Thymus (tissue), 14 donors: ENCODE measurements at places on chromosomes 5 and 9. TPM values are rescaled to one million over a fixed set of nuclear protein-coding genes. Genes with fewer than 3 reads are reported as not detected.

Gene FBP2
- 0.32 TPM for polyA plus RNA-seq

Gene FOXD4L4
- polyA plus RNA-seq: 0.09 TPM

Gene SPATA6L
- polyA plus RNA-seq: 1.2 TPM

Gene MELK
- 3.4 TPM for polyA plus RNA-seq

Gene BARHL1
- polyA plus RNA-seq: 0.11 TPM

Gene FGFR4
- 1.7 TPM for polyA plus RNA-seq

DNA sequence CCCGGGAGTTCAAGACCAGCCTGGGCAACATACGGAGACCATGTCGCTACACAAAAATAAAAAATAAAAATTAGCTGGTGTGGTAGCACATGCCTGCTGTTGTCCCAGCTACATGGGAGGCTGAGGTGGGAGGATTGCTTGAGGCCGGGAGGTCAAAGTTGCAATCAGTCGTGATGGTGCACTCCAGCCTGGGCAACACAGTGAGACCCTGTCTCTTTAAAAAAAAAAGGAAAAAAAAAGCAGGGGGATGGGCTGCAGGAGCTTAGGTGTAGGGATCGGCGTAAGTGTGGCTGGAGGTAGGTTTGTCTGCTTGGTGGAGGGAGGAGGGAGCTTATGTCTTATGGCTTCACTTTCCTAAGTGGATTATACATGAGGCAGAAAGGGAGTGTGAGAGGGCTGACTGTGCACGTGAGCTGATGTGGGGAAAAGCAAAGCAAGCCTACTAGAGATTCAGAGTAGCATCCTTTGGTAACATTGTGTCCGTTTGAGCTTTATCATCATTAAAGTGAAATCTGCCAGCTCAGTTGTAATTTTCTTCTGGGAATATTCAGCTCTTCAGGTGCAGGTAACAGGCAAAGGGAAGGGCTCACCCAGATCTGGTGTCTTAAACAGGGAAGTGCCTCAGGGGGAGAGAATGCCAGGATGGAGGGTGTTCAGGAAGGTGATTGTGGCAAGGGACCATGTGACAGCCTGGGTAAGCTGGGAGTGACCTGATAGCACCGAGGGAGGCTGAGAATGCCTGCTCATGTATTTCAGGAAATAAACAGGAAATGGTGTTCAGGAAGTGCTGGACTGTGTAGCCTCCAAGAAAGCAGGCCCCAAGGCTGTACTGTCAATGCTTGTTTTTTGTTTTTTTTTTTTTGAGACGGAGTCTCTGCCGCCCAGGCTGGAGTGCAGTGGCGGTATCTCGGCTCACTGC is 17.6 kb upstream of the SETX start:
- peaks cover 28% of the 10 kb centered on the region for H3K36me3 ChIP-seq
- H3K27ac ChIP-seq: peak overlapping the region; percentile 31
- no peak overlapping the region for H3K4me3 ChIP-seq
- DNase-seq: no peak
- peaks cover 4% of the 10 kb centered on the region for H3K4me1 ChIP-seq
- no peaks in the 10 kb centered on the region for H3K27me3 ChIP-seq

DNA sequence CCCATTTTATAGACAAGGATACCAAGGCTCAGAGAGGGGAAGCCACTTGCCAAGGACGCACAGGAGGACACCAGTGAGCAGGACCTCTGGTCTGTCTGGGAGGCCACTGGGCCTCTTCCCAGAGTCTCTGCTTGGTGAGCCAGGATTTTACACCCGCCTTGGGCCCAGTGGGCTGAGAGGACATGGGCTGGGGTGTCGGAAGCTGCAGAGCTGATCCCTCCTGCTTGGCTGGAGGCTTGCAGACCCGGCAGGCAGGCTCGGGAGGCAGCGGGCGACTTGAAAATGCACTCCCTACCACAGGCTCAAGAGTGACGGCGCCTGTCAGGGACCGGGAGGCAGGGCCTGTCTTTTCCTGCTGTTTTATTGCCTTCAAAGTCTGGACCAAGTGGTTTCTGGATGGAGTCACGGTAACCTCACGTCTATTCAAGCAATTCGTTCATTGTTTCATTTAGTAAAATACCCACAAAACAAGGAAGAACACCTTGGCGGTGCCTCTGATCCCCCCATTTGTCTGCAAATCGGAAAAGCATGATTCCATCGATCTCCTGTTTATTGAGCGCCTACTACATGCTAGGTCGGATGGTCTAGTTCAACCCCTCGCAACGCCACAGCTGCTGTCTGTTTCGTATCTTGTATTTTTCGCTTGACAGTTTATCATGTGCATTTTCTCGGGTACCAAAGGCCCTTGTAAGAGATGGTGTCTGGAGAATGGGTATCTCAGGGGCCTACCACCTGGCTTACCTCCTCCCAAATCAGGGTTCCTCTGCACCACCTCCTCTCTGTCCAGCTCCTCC is 108.1 kb upstream of the IER5L start:
- H3K27me3 ChIP-seq: no peaks in the 10 kb centered on the region
- no peak overlapping the region for H3K27ac ChIP-seq
- H3K4me1 ChIP-seq: no peaks in the 10 kb centered on the region
- no peak overlapping the region for H3K4me3 ChIP-seq
- no peak for DNase-seq
- no peaks in the 10 kb centered on the region for H3K36me3 ChIP-seq

GRCh38 chr5:143198332-143198731 is 205.2 kb downstream of the NR3C1 start:
- no peak for DNase-seq
- no peaks in the 10 kb centered on the region for H3K4me1 ChIP-seq
- no peaks in the 10 kb centered on the region for H3K36me3 ChIP-seq
- H3K4me3 ChIP-seq: no peak overlapping the region
- no peaks in the 10 kb centered on the region for H3K27me3 ChIP-seq

DNA sequence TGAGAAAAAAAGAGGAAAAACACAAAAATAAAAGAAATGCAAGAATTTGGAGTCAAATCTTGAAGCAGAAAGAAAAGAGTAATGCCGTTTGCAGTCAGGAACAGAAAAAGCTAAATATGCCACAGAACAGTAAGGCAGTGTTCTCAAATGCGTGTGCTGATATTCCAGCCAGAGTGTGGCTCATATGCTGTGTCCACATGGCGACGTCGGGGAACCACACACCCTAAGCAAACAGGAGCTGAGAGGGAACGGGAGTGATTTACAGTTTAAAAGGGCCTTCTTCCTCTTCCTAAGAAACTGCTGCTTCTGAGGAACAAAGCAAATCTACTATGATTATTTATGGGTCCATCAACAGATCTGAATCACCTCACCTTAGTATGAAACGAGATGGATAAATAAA is 42.7 kb downstream of the DDX31 start:
- DNase-seq: no peak
- H3K27ac ChIP-seq: no peak overlapping the region
- no peaks in the 10 kb centered on the region for H3K4me1 ChIP-seq
- no peaks in the 10 kb centered on the region for H3K27me3 ChIP-seq
- H3K36me3 ChIP-seq: peaks cover 29% of the 10 kb centered on the region
- H3K4me3 ChIP-seq: no peak overlapping the region

DNA sequence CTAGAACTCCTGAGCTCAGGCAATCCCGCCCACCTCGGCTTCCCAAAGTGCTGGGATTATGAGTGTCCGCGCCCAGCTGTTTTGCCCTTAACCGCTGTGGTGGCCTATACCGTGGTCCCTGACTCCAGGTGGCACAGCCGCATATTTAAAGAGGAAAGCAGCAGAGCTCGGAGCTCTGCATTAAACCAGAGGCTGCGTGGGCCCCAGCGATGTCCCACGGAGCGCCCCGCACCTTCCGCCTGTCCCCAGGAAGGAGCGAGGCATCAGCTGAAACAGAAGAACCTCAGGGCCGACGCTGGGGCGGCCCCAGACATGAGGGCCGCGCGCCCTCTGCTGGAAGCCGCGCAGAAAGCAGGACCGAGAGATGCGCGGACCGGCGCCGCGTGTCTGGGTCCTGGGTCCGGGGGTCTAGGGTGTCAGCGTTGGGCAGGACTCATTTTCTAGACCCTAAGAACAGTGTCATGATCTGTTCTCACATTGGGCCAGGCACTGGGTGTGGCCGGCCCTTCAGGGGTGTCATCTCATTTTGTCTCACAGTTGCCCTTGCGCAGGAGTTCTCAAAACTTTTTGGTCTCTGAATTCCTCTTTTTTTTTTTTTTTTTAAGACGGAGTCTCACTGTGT is 37.7 kb downstream of the LAMC3 start:
- H3K36me3 ChIP-seq: no peaks in the 10 kb centered on the region
- no peak overlapping the region for H3K27ac ChIP-seq
- peak; percentile 21 for DNase-seq
- H3K27me3 ChIP-seq: peaks cover 14% of the 10 kb centered on the region

DNA sequence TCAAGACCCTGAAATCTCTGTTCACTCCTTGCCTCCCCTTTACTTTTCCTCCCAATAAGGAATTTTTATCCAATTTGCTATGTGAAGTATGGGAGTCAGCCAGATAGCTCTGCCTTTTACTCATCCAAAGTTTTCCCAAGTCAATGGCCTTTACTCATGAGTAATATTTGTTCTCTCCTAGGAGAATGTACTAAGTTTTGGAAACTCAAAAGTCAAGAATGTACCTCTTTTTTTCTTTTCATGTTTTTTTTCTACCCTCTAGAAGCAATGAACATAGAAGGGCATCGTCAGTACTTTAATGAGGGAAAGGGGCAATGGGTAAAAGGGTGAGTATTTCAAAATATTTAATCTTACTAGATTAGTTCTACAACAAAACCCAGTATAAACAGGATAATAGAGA is 140.2 kb upstream of the SGCD start:
- no peak overlapping the region for H3K27ac ChIP-seq
- H3K4me3 ChIP-seq: no peak overlapping the region
- H3K4me1 ChIP-seq: no peaks in the 10 kb centered on the region
- H3K27me3 ChIP-seq: no peaks in the 10 kb centered on the region
- no peaks in the 10 kb centered on the region for H3K36me3 ChIP-seq
- DNase-seq: no peak

DNA sequence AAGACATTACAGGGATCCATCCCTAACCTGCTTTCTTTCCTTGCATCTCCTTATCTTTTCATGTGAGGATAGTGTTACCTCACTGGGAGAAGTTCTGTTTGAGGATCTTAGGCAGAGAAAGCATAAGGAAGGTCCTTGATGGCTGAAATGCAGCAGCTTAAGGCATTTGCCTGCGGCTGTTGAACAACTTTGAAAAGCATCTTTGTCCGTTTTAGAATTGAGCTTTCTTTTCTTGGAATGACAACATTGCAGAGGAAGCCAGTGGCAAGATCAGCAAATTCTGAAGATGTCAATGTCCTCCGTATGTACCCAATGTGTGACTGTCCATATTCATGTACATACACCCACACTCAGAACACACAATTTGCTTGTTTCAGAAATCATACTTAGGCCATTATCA is 436.2 kb downstream of the GABRG2 start:
- DNase-seq: no peak
- H3K27me3 ChIP-seq: no peaks in the 10 kb centered on the region
- H3K4me3 ChIP-seq: no peak overlapping the region
- H3K27ac ChIP-seq: no peak overlapping the region

GRCh38 chr5:136992796-136993489 is 506.2 kb downstream of the SPOCK1 start:
- H3K27ac ChIP-seq: no peak overlapping the region
- H3K4me3 ChIP-seq: no peak overlapping the region

DNA sequence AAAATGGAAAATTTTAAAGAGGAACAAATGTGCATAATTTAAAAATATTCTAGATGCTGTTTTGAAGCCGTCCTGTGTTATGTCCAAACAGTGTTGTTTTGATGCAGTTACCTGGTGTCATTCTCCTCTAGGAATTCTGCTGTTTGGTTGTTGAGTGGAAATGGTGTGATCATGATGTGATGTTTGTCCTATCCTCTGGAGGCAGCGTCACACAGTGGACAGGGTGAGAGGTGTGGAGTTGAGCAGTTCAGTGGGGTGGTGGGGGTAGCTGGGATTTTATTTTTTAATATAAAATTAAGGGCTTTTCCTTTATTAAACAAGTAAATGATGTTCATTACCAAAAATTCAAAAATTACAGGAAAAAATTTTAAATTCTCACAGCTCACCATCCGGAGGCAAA is 31.2 kb downstream of the PRDM6 start:
- no peak overlapping the region for H3K4me3 ChIP-seq
- H3K36me3 ChIP-seq: no peaks in the 10 kb centered on the region
- DNase-seq: no peak

DNA sequence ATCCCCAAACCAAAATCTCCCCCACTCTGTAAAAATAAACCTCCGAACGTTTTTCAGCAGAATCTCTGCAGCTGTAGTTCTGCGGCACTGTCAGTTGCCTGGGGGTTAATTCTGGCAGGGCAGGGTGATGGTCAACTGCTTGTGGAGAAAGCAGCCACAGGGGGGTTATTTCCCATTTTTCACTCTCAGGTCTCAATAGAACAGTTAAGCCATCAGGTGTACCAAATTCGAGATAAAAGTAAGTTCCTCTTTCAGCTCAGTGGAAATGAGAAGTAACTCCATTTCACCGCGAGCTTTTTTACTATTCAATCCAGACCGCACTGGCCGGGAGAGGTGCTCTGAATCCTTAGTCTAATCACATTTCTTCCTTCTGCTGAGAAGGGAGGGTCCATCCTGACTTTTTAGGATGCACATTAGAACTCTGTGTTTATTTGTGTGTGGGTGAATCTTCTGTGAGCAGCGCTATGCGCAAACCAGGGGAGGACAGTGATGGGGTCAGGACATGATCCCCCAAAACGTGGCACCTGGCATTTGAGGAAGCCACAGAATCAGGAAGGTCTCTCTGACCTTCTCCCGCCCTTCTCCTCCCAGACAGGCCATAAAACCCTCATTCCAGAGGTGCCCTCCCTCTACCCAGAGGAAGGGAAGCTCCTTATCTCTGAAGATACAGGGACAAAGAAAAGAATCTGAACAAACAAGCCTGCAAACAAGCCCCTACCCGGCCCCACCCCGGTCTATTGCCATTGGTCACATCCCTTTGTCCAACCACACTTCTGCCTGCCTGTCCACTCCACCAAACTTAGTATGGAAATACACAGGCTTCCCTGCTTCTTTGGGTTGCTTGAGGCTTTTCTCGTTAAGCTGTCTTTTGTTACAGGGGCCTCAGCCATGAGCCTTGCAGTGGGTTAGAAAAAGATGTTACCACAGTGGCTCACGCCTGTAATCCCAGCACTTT is 229.0 kb downstream of the ROR2 start:
- no peak for DNase-seq
- no peak overlapping the region for H3K27ac ChIP-seq
- H3K27me3 ChIP-seq: peaks cover 22% of the 10 kb centered on the region
- no peaks in the 10 kb centered on the region for H3K36me3 ChIP-seq
- H3K4me3 ChIP-seq: no peak overlapping the region

DNA sequence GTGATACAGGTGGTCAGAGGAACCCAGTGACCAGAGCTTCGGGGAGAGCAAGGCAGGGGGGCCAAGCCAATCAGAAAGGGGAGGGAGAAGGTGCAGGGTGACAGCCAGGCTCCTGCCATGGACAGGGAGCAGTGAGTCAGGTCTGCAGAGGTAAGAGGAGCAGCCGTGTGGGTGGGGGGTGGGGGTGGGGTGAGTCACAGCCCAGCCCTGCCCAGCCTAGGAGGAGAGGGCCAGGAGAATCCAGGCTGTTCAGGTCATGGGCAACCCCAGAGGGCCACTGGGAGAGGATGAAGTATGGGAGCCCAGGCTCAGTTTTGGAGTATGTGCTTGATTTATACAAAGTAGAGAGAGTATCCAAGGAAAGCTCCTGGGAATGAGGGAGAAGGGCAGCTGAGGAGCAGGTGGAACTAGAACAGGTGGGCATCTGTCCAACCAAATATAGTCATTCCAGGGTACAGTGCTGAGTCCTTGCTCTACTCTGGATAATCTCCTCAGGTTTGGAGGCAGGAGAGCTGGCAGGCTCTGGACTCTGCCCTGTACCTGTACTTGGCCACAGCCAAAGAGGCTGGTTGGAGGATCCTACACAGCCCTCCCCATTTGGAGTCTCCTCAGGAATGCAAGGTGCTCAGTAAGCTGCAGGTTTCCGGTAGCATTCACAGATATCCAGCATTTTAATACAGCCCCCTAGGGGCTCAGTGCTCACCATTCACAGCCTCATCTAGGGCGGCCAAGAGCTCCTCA is 1.6 kb downstream of the HBEGF start:
- no peak overlapping the region for H3K4me3 ChIP-seq
- H3K27me3 ChIP-seq: peaks cover 24% of the 10 kb centered on the region
